Tibial artery (tissue), 4 donors: ENCODE measurements at places on chromosomes 16 and 17.

GRCh38 chr17:36153895-36154610 lies 22.4 kb downstream of the TBC1D3B start:
- no peak for DNase-seq

DNA sequence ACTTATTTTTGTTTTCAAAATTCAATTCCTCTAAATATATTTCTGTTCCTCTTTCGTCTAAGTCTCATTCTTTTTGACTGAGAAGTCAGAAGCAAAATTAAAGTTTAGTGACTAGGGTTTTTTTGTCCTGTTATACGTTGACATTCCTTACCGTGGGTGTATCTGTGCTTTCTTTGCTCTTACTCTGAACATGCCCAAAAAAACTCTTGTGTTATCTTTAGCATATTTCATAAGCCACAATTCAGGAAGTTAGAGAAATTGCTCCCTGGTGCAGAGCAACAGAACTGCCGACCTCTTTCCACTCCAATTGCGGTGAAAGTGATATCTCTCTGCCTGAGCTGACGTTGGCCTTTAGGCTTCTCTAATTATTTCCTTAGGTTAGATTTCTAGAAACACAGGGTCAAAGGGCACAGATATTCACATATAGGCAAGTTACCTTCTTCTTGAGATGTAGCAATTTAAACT lies 65.7 kb downstream of the CENPV start:
- DNase-seq: no peak

DNA sequence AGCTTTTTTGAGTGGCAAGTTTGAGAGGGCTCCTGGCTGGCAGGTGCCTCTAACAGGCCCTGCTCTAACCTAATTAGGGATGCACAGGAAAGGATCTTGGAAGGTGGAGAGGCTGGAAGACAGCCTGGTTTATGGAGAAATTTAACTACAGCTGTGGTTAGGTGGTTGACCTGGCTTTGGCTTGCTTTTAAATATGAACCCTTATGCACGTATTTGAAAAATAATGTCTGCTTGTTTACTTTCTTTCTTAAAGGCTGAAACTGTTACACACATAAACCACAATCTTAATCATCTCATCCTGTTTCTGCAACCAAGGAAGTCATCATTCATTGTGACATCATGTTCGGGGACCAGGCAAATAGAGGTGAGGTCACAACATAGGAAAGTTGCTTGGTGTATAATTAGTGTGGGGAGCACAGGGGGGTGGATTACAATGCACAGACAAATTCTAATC lies 23.1 kb upstream of the DHRS13 start:
- no peak for DNase-seq

GRCh38 chr17:67258821-67259468 lies 13.9 kb upstream of the HELZ start:
- no peak for DNase-seq

DNA sequence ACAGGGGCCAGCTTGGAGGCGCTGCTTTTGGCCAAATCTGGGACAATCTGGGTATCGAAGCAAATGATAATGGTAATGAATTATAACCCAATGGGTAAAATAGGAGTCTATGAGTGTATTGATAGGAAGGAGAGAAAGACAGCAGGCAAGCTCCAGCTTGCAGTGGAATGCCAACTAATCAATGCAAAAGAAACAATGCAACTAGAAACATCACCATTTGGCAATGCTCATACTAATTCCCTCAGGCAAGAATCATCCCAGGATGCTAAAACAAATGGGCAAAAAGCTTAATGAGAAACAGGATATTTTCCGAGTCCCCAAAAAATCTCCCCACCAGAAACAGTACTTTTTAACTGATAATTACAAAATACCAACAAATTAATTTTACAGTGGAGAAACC lies 64.7 kb downstream of the ADCY9 start:
- no peak for DNase-seq
